ENCODE measurements at places on chromosomes 6 and 20.

DNA sequence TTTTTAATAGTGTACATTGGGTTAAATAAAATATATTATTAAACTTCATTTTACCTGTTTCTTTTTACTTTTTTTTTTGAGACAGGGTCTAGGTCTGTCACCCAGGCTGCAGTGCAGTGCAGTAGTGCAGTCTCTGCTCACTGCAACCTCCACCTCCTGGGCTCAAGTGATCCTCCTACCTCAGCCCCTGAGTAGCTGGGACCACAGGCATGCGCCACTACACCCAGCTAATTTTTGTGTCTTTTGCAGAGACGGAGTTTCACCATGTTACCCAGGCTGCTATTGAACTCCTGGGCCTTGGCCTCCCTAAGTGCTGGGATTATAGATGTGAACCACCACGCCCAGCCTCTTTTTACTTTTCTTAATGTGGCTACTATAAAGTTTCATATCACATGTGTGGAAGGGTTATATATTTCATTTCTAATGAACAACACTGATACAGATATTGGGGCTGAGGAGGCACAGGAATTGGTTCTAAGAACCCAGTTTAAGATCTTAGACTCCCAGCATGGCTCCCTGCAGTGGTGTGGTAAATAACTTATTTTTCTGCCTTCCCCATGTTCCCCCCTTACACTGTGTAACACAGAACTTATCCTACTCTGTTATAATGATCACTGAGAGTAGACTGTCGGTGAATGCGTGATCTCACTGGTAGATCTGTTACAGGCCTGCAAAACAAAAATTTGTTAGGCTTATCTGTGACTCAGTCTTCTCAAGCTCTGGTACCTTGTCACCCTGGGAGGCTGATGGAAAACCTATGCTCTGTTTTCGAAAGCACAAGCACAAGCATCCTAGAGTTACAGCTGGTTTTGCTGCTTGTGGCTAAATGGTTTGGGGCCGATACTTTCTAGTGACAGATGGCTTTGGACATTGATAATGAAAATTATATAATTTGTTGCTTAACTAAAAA lies 5.8 kb upstream of the ATXN1 start:
- no peak for DNase-seq

DNA sequence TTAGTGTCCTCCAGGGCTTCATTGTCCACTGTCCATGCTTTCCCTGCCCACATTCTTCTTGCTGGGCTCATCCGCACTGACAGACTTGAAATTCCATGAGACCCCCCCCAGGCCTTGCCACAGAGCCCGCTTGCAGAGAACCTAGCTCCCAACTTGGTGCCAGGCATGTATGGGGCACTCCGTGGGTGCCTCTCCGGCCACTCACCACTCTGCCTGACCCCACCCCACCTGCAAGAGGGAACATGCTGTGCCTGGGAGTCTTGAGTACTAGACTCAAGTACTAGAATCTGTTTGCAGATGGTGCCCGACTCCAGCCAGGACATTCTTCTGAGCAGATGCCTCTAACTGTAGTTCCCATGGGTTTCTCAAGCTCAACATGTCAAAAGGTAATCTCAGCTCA lies 47.9 kb downstream of the TRERF1 start:
- no peak for DNase-seq

- no peak for DNase-seq
Observed at GRCh38 chr20:31322504-31322903, 14.1 kb upstream of the DEFB116 start.

DNA sequence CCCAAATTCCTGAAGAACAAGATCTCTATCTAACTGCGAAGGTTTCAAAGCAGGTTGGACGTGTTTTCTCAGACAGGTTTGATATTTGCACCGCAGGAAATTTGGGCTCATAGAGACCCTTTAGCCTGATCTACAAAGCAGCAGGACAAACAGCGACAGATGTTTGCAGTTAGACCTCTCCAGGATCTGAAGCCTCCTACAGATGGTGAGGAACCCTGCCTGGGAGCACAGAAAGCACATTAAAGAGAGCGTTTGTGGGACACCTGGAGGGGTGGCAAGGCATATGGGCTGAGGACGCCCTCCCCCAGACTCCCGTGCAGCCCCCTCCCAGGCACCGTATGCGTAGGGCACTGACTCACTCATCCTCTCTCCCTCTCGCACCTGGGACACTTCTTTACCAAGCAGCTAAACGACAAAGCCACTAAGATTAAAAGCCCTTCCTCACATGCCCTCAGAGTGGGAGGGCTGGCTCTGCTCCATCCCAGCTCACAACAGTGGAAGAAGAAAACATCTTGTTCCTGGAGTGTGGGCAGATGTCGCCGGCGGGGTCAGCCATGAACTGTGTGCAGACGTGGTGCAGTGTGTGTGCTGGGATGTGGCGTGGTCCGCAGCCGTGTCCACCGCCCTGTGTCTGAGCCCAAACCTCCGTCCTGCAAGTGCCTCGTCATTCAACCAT lies 249.7 kb upstream of the AFDN start:
- no peak for DNase-seq

GRCh38 chr20:62694868-62695267 lies 13.8 kb upstream of the NTSR1 start:
- DNase-seq, result no peak

DNA sequence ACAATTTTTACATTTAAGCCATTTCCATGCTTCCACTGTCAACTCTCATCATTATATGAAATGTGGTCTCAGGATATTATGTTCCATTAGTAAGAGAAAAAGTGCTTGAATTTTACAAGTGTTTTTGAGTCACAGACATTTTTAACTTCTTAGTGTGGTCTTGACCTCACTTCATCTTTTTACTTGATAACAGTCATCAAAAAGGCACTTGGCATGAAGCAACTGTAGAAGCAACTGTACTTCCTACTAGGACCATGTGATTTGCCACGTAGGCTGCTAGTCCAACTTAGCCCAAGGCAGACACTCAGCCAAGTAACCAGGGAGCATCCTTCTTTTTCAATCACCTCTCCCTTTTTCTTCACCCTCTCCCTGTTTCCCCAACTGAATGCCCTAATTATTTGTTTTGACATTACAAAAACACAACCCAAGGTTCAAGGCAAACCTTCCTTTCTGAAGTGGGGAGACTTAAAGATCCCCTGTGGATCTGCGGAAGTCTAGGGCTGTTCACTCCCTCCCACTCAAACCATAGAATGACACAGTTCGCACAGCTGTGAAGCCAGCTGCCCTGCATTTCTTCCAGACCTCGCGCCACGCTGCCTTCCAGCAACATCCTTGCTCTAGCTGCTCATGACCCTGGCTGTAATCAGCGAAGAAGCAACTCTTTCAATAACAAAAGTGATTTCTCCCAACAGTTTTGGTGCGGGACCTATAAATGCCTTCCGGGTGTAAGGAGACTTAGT lies 45.0 kb downstream of the PHACTR1 start:
- peak; percentile 11 for DNase-seq

DNA sequence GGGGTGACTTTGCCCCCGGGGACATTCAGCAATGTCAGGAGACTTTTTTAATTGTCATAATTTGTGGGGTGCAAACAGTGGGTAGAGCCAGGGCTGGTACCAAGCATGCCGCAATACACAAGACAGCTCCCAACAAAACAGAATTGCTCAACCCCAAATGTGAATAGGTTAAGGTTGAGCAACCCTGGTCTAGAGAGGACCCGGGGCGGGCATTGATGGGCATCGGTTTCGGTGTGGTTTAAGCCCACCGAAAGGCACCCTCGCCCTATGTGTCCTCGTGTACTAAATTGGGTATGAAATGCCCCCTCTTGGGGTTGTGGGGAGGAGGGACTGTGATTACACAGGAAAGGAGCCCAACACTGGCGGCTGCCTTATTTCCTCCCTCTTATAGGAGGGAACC lies 36.0 kb downstream of the KIAA1755 start:
- no peak for DNase-seq

DNA sequence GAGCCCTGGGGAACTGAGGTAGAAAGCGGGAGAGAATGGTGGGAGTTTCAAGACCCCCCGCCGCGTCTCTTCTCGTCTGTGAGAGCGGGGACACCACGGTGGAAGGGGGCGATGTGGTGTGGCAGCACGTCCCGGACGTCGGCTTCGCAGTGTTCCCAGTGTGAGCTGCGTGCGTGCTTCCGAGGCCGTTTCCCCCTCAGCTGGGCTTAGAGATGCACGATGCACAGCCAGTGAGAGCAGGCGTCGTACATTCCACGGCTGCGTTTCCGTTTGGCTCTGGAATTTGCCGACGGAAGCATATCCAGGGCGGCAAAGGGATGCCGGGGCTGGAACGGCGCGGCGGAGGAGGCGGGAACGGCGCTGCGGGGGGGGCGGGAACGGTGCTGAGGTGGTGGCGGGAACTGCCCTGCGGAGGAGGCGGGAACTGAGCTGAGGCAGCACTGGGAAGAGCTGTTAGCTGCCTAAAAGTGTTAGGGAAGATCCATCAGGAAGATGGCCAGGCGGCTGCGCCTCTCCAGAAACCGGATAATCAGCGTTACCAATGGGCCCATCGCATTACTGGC lies 37.7 kb downstream of the KIF25 start:
- no peak for DNase-seq

GRCh38 chr20:57379263-57379647 lies 11.9 kb upstream of the RBM38 start:
- no peak for DNase-seq

- DNase-seq, result no peak
Observed at GRCh38 chr6:167699141-167699931, 127.4 kb upstream of the AFDN start.

Measured in HS-27A (cell line).